Fibroblast of pulmonary artery (primary cell): ENCODE measurements at places on chromosomes 3 and 15.

DNA sequence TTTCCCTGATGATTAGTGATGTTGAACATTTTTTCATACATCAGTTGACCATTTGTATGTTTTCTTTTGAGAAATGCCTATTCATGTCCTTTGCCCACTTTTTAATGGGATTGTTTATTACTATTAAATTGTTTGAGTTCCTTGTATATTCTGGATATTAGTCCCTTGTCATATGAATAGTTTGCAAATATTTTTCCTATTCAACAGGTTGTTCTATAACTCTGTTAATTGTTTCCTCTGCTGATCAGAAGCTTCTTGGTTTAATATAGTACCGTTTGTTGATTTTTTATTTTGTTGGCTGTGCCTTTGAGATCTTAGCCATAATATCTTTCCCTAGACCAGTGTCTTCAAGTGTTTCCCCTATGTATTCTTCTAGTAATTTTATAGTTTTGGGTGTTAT, 189.0 kb upstream of the RARB start:
- no peak for DNase-seq

- no peak for DNase-seq
Measured at GRCh38 chr3:149895769-149896168, 74.9 kb downstream of the PFN2 start.

GRCh38 chr3:183481582-183481981, 53.2 kb upstream of the MCF2L2 start:
- no peak for DNase-seq

DNA sequence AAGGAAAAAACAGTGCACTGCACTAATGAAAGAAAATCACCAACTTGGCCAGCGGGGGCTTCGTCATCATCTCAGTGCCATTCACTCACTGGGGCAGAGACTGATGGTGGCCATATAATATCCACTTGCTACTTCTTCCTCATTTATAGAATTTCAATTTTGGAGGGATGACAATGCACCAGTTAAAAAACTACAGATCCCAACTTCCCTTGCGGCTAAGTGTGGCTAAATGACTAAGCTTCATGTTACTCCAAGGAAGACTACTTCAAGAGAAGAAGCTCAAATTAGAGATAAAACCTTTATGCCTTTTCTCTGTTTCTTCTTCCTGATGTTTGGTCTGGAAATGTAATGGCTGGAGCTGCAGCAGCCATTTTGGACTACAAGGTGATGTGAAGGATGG, 38.8 kb downstream of the NGLY1 start:
- no peak for DNase-seq

GRCh38 chr3:178485756-178486155, 50.5 kb upstream of the KCNMB2 start:
- no peak for DNase-seq

DNA sequence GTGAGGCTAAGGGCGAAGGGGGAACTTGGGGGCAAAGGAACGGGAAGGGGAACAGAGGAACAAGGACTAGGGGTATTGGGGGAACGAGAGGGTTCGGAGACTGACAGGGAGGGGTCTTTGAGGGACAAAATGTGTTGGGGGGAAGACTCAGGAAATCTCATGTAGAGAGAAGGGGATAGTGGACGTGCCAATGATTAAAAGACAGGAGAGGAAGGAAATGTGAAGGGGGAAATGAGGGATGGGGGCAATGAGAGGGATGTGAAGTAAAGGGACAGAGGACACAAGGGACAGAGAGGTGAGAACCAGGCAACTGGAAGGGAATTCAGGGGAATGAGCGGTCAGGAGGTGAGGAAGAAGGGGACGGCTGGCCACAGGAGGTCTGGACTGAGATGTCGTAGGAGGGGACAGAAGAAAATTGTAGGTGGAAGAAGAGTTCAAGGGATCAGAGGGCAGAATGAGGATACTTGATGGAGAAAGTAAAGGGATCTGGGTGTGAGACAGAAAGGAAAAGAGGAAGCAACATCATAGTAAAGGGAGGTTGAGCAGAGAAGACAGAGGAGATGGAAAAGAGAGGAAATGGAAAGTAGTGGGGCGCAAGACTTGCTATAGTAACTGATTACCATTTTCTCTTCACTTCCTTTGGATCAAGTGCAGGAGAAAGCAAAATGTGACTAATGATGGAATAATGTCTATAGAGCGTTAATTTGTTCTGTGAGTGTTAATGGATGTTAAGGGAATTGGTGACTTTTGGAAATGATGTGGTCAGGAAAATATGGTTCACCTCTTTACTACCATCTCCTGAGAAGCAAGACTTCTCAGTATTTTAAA, 749 bp downstream of the RAB8B start:
- DNase-seq, result no peak

GRCh38 chr15:35606450-35606779, 60.5 kb upstream of the DPH6 start:
- no peak for DNase-seq

DNA sequence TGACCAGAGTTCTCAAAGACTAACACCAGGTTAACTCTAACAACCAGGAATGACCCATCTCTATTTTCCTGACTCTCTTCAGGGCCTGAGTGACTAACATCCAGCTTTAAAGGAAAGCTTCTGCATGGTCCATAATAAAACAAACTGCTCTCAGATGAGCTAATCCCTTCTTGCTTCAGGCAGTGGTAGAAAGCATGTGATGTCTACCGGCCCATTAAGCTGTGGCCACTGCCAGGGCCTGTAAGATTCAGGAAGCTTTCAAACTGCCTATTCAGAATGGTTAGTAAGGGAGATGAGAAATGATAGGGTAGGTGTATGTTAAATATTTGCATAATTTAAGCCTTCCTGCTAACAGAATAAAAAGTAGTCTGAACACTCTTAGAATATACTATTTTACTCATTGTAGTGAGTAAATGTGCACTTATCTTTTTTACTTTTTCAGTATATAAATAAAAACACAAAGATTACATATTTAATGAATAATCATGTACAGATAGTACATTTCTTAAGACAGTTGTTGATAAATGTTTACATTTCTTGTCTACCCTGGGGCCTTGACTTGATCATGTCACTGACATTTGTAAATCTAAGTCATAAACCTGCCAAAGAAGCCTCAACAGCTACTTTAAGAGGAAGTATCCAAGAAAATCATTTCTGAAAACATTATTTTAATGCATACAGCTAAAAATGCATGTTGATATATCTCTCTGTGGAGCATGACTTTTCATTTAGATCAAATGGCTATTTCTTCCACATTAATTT, 222.0 kb downstream of the MCTP2 start:
- no peak for DNase-seq

GRCh38 chr3:41572092-41572491, 372.8 kb downstream of the CTNNB1 start:
- DNase-seq, result no peak

- DNase-seq, result no peak
Measured at GRCh38 chr3:192919901-192920300, 2.2 kb upstream of the MB21D2 start.

GRCh38 chr3:178109691-178110090, 426.5 kb upstream of the KCNMB2 start:
- no peak for DNase-seq

DNA sequence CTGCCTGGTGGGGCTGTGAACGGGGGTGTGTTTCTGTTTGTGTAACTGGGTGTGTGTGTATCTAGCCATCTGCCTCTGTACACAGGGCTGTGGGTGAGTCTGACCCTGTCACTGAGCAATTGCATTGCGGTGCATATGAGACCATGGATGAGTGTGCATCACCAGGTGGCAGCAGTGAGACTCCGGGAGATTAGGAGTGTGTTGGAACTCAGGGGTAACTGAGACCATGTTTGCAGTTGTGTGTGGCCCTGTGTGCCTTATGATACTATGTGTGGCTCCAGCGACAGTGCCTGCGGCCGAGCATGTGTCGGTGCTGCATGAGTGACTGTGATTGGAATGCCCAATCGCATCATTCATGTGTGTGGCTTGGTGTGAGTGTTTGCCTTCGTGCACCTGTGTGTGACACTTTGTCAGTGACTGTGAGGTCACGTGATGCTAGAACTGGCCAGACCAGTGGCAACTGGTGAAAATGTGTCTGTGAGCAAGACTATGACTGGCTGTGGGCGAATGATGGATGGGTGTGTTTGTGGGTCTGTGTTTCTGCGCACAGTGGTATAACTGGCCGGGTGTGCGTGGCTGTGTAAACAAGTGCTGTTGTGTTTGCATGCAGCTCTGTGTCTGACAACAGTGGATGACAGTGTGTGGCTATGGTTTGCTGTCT, 14.0 kb downstream of the VILL start:
- DNase-seq, result peak; percentile 72

DNA sequence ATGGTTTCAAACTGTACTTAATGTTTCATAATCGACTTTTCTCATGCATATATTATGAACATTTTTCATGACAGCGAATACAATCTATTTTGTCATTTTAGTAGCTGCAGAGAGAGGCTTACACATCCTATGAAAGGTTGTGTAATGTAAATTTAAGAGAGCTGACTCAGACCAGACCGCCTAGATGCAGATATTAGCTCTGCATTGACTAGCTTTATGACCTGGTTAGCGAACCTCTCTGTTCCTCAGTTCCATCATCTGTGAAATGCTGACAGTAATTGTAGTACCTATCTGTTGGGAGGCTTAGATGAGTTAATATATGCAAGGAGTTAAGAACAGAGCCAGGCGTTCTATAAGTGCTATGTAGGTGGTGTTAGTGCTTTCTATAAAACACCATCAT, 116.2 kb upstream of the RASGRP1 start:
- DNase-seq, result no peak

DNA sequence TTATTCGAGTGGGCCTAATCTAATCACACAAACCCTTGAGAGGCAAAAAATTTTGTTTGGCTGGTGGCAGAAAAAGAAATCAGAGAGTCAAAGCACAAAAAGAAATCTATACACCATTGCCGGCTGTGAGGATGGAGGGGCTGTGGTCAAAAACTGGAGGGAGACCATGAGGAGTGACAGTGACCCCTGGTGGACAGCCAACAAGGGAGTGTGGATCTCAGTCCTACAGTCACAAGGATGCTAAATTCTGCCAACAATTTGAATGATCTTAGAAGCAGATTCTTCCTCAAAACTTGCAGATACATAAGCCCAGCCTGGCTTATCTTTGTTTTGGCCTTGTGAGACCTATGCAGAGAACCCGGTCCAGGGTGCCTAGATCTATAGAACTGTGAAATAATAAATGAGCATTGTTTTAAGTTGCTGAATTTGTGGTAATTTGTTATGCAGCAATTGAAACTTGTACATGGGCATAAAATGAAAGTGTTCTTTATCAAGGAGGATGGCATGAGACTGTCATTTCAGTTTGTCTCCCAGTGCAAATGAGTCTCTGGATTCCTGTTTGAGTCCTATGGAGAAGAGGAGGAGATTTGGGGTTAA, 103.0 kb upstream of the ARHGEF26 start:
- DNase-seq, result peak; percentile 47

- DNase-seq, result peak; percentile 77
Measured at GRCh38 chr3:15682561-15683185, 81.1 kb downstream of the BTD start.

DNA sequence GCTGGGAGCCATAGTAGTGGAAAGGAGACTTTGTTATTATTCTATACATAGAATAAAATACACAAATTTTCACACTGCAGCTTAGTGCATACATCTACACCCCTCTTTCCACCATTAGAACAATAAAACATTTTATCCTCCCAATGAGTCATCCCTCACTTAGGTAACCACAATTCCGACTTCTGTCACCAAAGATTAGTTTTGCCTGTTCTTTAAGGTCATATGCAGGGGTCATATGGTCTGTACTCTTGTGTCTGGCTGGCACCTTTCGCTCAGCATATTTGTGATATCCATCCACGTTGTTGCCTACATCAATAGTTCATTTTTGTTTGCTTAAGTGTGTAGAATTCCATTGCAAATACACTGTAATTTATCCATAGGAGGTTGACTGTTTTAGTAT, 399.4 kb downstream of the SHQ1 start:
- no peak for DNase-seq

GRCh38 chr3:168249550-168250414, 154.1 kb upstream of the GOLIM4 start:
- peak; percentile 69 for DNase-seq

- DNase-seq, result no peak
Measured at GRCh38 chr3:141164852-141165251, 66.8 kb upstream of the PXYLP1 start.

- DNase-seq, result no peak
Measured at GRCh38 chr15:36422631-36423030, 156.8 kb upstream of the CDIN1 start.

DNA sequence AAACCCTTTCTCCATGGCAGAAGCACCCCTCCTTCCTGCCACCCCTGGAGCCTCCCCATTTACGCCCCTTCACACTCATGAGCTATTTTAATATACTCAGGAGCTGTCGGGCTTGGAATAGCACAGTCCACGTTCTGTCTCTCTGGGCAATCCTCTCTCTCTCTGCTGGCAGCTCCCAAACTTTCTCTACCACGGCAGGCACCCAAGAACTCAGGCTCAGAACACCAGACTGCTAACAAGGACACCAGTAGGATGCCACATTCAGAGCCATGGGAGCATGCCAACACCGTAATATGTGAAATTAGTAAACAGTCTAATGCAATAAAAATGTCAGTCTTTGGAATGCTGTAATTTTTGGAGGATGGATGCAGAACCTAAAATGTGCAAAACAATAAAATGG, 19.3 kb downstream of the TNFAIP8L3 start:
- DNase-seq, result no peak

DNA sequence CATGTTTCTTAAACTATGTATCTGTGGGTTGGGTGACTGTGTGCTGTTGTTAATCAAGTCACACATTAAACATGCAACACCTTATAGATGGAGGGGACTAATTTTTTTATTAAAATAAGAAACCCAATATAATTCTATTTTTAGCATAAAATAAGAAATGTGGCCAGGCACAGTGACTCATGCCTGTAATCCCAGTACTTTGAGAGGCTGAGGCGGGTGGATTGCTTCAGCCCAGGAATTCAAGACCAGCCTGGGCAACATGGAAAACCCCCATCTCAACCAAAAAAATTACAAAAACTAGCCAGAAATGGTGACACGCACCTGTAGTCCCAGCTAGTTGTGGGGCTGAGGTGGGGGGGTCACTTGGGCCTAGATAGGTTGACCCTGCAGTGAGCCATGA, 1021.0 kb downstream of the EPHA3 start:
- no peak for DNase-seq

GRCh38 chr15:33089878-33090757, 104.4 kb downstream of the FMN1 start:
- DNase-seq, result peak; percentile 67
